NK-92 treated with Interleukin-12 subunit alpha and Interleukin-12 subunit beta, amount 100 ng/mL, for 24 hours (cell line): ENCODE measurements at places on chromosomes 4 and X.

- DNase-seq: no peak
These were observed 888 bp downstream of the RAB28 start for GRCh38 chr4:13483136-13483767.

DNA sequence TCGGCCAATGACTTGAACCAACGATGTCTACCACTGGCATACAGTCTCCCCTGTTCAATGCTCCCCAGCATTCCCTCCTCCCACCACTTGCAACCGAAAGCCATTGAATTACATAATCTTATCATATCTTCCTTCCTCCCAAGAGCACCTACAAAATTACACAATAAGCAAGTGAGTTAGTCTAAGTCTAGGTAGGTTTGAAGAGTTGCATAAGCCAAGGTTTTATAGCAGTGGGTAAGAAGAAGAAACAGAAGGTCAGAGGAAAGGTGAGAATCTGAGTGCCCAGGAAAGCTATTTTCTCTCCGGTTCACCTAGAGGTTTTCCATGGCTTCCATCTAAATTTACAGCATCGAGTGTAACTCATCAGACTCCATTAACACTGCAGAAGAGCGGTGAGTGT is 40.3 kb downstream of the ATP8A1 start:
- no peak for DNase-seq

DNA sequence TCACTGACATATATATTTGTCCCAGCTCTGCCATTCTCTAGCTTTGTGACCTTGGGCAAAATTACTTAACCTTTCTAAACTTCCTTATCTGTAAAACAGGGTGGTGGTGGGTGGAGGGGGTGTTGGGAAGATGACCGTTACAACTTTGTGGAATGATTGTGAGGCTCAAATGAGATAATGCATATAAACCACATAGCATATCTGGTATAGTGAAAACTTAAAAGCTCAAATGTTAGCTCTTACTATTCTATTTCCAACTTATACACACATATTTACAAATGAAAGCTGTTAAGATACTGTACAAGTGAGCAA is 52.9 kb upstream of the HPRT1 start:
- no peak for DNase-seq

- no peak for DNase-seq
These were observed 35.6 kb upstream of the CDKN2AIP start for GRCh38 chr4:183408796-183409195.

DNA sequence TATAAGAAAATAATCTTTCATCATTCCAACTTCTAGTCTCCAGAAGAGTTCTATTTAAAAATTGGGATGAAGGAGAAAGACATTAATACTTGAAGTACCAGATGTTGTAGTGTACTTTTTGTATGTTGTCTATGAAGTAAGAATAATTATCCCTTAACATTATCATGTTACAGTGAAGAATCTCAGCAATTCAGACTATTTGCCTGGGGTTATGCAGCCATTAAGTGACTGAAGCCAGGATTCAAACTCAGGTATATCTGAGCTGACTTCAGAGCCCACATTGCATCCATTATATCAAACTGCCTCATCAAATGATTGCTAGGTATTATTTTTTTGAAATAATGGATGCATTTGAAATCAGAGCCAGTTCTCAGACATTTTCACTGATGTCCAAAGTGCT is 76.1 kb upstream of the FHDC1 start:
- DNase-seq: no peak

GRCh38 chrX:118129681-118130080 is 13.1 kb upstream of the KLHL13 start:
- no peak for DNase-seq

DNA sequence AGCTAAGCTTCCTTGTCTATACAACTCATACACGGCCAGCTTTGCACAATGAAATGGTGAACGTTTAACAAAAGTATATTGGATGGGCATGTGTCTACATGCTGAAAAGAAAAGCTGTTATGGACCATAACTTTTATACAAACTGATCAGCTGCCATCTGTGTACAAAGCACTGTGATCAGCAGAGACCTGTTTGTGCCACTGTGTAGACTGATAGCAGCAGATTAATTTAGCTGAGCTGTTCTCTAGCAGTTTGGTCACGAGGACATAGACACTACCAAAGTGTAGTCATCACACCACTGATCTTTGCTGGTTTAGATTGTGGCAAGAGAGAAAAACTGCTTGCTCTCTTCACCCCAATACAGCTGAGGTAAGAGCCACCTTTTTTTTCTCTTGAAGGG is 124.5 kb downstream of the RAPGEF2 start:
- DNase-seq: no peak

DNA sequence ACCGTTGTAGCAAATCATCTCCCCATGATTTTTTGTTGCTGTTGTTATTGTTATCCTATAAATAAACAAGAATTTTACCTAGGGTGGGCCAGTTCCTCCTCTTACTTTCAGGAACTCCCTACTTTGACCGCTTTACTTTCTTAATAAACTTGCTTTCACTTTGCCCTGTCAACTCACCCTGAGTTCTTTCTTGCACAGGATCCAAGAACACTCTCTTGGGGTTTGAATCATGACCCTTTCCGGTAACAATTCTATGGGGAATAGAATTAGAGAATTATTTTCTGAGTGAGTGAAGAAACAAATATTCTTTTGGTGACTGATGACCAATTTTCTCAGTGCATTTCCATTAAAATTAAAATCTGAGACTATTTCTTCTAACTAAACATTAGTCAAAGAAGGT is 584.0 kb upstream of the TENM3 start:
- DNase-seq: no peak

- DNase-seq: no peak
These were observed 13.7 kb upstream of the AREG start for GRCh38 chr4:74431113-74431826.

- DNase-seq: no peak
These were observed 25.4 kb upstream of the AFAP1 start for GRCh38 chr4:7964890-7965662.

DNA sequence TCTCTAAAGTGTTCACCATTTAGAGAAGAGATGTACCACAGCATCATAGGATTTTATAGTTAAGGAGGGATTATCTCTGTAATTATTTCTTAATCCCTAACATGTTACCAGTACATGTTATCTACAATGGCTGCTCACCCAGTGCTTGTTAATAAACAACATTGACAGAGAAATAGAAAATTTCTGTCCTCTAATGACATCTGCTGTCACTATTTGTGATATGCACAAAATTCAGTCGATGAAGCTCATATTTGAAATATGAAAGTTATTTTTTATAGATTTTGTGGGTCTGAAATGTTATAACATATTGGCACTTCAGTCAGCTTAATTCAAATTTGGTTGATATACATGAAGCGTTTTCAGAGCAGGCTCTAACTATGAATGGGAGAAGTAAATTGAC is 48.8 kb upstream of the GRXCR1 start:
- no peak for DNase-seq

DNA sequence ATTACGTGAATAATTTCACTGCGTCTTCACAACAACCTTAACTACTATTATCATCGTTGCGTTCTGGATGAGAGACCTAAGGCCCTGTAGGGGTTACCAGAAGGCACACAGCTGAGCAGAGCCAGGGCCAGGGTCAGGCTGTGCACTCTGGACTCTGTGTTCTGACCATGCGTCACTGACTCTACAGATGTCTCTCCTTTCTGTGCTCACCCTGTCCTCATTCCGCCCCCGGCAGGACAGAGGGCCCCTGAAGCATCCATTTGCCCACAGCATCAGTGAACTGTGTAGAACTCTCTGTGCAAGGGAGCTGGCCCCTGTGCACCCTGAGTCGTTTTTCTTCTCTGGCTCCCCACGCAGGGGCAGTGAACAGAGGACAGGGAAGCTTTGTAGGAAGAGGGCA is 21.3 kb downstream of the GPKOW start:
- DNase-seq: no peak

GRCh38 chrX:10631416-10632145 is 11.2 kb upstream of the MID1 start:
- DNase-seq: no peak

DNA sequence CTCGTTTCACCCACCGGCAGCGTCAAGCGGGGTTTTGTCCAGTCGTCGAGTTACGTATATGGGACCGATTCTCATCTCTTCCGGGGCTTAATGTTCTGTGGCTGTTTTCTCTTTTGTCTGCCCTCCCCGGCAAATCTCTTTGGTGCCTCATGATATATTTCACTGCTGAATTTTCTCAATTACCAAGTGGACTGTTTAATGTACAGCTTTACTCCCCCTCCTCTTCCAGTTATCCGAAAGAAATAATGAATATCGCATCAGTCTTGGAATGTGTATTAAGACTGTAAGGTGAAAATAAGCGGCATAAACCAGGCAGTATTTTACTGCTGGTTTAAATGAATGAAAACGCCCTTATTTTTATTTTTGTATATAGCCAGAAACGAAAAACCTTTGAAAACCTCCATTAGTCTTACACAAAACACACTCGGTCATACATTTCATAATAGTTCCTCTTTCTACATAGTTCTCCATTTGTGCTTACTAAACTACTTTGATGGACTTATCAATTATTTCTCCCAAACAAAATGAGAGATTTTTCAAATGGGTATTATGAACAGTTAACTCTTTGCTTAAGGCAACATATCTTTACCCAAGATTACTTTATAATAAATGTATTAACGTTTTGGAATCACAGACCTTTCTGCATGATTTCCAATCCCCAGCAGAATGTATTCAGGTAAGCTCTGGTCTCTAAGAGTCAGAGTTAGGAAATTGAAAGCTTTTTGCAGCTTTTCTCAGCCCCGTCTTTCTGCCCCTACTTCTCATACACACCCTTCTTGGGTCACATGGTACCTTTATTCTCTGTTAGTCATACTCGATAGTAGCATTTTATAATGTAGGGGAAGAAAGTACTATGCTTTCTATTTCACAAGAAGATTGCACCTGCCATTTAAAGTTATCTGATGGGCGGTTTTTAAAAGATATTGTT is 979 bp downstream of the RP2 start:
- DNase-seq: no peak

- DNase-seq: no peak
These were observed 33.1 kb downstream of the NSUN7 start for GRCh38 chr4:40782876-40783275.

DNA sequence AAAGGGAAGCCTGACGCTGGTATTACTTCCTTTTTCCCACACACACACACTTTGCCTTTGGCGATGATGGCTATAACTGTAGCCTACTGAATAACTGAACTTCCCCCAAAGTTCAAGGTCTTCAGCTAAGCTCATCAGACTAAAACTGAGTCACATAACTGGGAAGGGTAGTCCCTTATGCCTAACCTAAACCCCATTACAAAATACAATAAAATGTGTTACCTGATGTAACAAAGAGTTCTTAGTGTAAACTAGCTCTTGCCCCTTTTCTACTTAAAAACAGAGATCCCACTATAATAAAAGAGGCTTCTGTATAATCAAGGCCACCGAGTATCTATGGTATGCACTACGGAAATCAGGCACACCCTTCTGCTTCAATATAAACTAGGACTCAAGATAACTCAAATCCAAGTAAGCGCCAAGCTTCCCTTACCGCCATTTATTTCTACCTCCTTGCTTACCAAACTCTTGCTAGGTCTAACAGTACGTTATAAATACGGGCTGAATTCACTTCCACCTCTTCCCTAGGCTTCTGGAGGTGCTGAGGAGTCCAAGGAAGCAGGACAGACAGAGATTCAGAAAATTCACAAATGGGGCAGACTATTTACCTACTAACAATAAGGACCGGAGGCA is 2.4 kb downstream of the OTUD4 start:
- DNase-seq: no peak

DNA sequence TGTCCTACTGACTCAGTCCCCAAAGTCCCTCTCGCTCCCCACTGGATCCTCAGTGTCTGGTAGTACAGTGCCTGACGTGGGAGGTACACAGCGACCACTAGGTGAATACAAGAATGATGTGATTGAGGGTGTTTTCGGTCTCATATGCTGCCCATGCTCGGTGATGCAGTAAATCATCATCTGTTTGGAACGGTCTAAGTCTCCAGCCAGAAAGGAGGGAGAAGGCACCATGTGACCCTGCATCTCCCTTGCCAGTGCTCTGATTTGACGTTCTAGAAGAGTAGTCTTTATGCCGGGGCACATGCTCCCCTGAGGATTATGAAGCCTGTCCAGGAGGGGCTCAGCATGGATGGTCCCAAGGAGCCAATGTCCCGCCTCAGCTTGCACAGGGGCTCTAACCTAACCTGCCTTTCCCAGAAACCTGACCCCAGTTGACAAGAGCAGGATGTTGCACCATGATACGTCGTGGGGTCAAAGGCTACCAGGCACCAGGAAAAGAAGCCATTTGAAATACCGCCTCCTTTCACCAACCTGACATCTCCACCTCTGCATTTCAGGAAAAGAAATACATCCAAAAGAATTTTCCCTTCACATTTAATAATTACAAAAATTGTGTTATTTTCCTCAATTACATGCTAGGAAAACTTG is 13.8 kb upstream of the PLXNB3 start:
- DNase-seq: no peak

- DNase-seq: no peak
These were observed 11.1 kb downstream of the TXLNG start for GRCh38 chrX:16797358-16797757.

DNA sequence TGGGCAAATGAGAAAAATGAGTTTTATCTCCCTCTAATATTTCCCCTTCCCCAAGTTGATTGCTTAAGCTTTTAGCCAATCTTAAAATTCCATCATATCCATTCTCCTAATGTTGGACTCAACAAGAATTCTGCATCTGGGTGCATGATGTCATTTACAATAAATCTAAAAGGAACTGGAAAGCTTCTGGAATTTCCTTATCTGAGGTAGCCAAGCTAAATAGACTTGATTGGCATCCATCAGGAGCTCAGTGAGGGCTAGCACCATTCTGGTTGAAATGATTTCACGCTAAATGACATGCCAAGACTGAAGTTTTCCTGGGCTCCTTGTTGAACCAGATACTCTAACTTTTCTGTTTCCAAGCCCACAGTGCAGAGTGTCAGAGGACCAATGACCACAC is 110.3 kb upstream of the SCML1 start:
- DNase-seq: no peak

DNA sequence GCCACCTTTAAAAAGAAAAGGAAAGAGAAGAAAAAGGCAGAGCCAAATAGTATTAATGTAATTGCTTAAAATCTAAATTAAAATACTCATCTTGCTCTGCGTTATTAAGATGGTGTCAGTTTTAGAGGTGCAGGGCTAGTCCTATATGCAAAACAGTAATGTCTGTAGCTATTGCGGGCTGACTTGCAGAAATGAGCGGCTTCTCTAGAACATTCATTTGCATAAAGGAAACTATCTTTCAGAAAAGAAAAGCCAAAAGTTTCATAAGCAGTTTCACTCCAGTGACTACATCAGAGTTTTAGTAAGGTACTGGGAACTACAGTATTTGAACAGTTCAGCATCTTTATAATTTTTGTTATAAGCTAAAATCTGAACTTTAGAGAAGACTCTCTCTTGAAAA is 6.0 kb downstream of the SMAD1 start:
- DNase-seq: no peak

DNA sequence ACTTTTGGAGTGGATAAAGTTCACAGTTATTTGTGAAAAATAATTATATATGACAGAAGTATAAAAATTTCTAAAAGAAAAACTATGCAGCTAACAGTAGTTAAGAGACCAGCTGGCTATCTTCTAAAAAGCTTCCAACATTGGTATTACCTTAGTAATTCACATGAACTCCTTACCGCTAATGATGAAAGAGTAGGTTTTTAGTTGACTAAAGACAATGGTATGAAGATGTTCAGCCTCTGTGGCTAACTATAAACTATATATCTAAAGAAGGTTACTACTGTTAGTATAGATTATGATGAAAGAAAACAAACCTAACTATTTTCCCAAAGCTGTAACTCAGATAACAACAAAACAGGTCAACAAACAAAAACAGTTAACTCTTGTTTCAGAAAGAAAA is 10.4 kb downstream of the CCNI start:
- no peak for DNase-seq
